ENCODE measurements at places on chromosomes 7 and 10.

- DNase-seq = no peak
Measured at GRCh38 chr10:52314822-52315552, 906 bp downstream of the DKK1 start.

DNA sequence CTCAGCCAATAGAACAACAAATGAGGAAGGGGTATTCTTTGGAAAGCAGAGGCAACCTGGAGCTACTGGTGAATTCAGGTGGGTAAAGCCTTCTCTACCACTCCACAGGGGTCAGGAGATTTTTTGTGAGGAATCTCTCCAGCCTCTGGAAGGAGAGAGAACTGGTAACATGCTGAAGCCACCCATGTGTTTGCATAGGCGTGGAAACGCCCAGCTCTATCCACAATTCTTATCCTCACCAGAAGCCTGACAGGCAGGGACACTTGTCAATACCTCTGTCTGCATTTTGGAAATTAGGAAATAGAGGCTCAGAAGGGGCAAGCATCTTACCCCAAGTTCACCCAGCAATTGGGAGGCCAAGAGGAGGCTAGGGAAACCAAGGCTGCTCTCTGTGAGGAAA is 133.7 kb downstream of the FGFR2 start:
- no peak for DNase-seq

DNA sequence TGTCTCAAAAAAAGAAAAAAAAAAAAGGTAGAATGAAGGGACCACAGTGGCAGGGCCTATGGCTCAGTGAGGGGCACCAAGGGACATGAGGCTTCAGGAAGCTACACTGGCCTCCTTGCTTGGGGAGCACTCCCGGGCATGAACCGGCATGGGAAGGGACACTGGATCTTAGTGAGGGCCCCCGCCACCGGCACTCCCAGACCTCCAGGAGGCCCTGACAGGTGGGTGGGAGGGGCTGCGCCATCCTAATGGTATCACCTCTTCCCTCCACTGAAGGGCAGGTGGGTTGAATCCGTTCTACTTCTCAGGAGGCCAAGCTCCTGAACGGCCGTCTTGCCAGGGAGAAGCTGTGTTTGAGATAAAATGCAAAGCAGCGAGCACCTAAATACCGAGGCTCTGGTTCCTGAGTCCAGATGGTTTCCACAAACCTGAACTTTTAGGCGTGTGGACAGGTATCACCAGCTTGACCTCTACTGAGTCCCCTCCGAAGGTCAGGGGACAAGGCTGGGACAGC is 69.8 kb downstream of the C10orf143 start:
- no peak for DNase-seq

GRCh38 chr7:150516956-150517745 is 2.5 kb downstream of the GIMAP7 start:
- DNase-seq = no peak

GRCh38 chr7:28771906-28772622 is 186.1 kb downstream of the TRIL start:
- DNase-seq = no peak

DNA sequence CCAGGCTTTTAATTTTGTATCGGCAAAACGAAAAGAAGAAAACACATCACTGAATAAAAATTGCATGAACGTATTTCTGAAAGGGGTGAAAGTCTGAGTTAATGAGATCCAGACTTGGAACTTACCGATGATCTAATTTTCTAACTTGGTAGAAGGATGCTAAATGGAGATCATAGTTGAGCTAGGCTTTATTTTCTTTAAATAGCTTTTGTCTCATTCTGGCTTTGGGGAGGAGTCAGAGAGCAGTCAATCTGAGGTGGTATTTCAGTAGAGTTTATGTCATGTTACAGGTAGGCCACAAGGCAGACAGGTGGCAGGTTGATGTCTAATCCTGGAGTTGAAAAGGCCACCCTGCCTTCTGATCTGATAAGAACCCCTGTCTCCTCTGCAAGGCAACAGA is 161.9 kb downstream of the KIAA1217 start:
- DNase-seq = no peak

DNA sequence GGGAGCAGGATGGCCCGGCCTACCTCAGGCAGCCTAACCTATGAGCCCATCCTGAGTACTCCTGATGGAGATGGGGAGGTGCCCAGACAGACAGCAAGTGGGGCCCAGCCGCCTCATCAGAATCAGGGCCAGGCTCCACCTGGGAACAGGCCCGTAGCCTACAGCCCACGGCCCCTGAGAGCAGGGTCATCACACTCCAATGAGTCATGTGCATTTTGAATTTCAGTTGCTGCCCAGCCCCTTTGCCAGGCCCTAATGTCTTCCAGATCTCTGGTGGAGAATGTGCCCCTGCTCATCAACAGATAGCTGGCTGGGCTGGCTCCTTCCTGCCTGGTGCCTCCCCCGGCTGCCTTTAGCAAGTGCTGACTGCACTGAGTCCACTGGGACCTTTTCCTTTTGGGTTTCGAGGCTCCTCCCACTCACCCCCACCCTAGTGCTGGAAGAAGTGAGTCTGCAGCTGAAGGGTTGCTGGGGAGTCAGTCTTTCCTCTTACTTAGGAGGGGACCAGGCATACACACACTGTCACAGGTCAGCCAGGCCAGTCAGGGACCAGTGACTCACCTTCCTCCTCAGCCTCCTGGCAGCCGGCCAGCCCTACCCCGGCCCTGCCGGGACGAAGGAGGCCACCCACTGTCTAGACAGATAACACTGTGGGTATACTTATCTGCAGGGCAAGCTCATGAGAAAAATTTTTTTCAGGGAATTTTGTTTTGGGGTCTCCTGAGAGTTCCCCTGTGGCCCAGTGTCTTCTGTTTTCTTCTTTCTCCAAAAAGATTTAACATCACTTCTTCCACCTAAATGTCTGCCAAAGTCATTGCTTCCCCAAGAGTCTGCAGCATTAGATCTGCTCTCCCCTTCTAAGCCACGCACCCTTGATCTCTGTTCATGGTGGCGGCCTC is 9.1 kb upstream of the ASIC3 start:
- DNase-seq = no peak

Measured in NCI-H526 (cell line).